ENCODE measurements at places on chromosomes 12 and 14.

DNA sequence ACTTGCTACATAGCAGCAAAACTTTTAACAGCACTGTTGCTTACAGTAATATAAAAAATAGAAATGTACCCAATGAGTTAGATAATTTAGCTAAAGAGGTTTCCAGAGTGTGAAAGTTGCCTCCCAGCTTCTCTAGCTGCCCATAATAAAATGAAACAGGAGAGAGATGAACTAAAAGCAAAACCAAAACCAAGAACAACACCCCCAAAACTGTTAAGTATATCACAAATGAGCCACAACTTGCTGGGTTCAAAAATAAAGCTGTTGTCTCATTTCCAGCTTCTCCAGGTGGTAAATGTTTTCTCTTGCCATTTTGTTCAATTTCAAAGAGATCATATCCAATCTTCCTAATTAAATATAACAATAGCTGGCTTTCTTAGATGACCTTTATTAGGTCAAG, 614.0 kb downstream of the ETNK1 start:
- DNase-seq: no peak

DNA sequence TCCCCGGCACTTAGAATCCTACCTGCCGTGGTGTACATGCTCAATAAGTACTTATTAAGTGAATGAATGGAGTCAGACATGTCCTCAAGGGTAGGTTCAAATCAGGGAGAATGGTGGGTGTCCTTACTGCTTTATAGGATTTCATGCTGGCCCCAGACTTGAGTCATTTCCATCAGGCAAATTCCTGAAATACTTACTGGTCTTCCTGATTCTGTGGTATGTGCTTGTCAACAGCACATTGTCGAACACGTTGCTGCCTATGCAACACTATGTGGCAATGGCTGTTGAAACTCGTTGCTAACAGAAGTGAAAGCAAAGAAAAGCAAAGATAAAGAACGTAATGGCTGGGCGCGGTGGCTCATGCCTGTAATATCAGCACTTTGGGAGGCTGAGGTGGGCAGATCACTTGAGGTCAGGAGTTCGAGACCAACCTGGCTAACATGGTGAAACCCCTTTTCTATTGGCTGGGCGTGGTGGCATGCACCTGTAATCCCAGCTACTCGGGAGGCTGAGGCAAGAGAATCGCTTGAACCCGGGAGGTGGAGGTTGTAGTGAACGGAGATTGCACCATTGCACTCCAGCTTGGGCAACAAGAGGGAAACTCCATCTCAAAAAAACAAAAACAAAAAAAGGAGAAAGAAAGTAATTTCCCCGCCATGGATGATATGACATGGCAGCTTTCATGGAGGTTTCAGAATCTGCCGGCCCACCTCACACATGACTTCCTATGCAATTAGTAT, 214.9 kb downstream of the ZFP36L1 start:
- no peak for DNase-seq

DNA sequence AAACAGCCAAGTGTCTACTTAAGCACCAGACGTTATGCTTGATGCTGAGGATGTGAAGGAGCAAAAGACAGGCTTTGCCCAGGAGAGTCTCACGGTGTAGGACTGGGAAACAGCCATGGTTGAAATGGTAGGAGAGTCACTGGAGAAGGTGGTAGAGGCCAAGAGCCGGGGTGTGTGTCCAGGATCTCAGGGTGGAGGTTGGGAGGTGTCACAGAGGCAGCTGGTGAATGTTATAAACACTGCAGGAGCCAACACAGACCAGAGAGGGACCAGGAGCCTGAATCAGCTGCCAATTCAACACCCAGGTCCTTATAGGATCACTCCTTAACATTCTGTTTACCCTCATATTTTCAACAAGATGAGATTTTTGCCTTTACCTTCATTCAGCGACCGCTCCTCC, 7.5 kb downstream of the NID2 start:
- no peak for DNase-seq

GRCh38 chr14:93950948-93951634, 23.9 kb downstream of the FAM181A start:
- DNase-seq: no peak

GRCh38 chr12:89831310-89832095, 122.9 kb upstream of the ATP2B1 start:
- DNase-seq: no peak

GRCh38 chr12:83150465-83151189, 463.9 kb downstream of the TMTC2 start:
- no peak for DNase-seq

- DNase-seq: peak; percentile 81
Observed at GRCh38 chr14:103109535-103110441, 13.5 kb upstream of the TNFAIP2 start.

GRCh38 chr12:24507827-24508226, 441.1 kb downstream of the BCAT1 start:
- no peak for DNase-seq

GRCh38 chr14:68888025-68888850, 90.9 kb downstream of the ACTN1 start:
- no peak for DNase-seq

Data from femur (tissue), 1 donor.